ENCODE measurements at places on chromosomes 1 and 21. TPM values are rescaled to one million over a fixed set of nuclear protein-coding genes. Genes with fewer than 3 reads are reported as not detected.

DNA sequence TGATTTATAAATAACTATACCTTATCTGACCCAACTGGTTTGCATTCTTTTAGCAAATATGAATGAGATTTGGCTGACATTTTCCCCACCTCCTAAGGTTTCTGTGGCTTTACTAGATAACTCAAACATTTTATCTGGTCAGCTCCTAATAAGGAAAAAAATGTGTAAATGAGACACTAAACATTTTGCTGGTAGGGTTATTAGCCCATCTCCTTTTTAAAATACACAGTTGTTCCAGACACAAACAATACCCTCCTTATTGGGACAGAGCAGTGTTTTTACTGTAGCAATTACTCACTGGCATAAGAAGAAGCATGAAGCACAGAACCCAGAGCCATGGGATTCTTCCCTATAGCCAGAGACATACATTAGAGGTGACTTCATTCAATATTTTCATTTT lies 53.8 kb upstream of the NUF2 start:
- no peak for DNase-seq
- no peaks in the 10 kb centered on the region for H3K27me3 ChIP-seq
- H3K27ac ChIP-seq, result no peak overlapping the region
- H3K36me3 ChIP-seq, result no peaks in the 10 kb centered on the region
- H3K4me1 ChIP-seq, result no peaks in the 10 kb centered on the region

DNA sequence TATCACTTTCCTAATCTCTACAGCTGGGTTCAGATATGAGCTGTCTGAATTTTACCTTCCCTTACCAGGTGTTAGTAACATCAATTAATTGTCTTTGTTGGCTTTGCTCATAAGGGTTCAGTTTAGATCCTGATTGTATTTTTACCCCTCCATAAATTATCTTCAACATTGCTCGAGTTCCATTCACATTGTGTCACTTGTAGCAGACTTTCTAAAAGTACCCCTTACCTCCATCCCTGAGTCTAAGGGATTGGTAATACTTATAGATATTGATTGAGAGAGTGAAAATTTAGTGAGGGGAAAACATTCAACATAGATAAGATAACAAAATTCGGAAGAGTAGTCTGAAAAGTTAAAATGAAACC lies 7.3 kb downstream of the RASAL2 start:
- no peak overlapping the region for H3K27ac ChIP-seq
- H3K36me3 ChIP-seq, result no peaks in the 10 kb centered on the region
- DNase-seq, result no peak

- H3K27ac ChIP-seq, result no peak overlapping the region
- H3K36me3 ChIP-seq, result no peaks in the 10 kb centered on the region
- no peak for DNase-seq
- H3K4me3 ChIP-seq, result no peak overlapping the region
- H3K4me1 ChIP-seq, result peaks cover 8% of the 10 kb centered on the region
These were observed 45.0 kb upstream of the ADARB1 start for GRCh38 chr21:45029298-45029947.

Gene ACTA1
- 27.4 TPM for polyA plus RNA-seq

GRCh38 chr1:58968360-58968952 lies 184.6 kb upstream of the JUN start:
- peak overlapping the region; percentile 79 for H3K27ac ChIP-seq
- H3K27me3 ChIP-seq, result no peaks in the 10 kb centered on the region
- no peak overlapping the region for H3K4me3 ChIP-seq

GRCh38 chr1:170146720-170147263 lies 1.0 kb downstream of the NTMT2 start:
- no peak overlapping the region for H3K27ac ChIP-seq
- no peaks in the 10 kb centered on the region for H3K27me3 ChIP-seq
- DNase-seq, result no peak
- no peaks in the 10 kb centered on the region for H3K4me1 ChIP-seq
- H3K36me3 ChIP-seq, result no peaks in the 10 kb centered on the region

DNA sequence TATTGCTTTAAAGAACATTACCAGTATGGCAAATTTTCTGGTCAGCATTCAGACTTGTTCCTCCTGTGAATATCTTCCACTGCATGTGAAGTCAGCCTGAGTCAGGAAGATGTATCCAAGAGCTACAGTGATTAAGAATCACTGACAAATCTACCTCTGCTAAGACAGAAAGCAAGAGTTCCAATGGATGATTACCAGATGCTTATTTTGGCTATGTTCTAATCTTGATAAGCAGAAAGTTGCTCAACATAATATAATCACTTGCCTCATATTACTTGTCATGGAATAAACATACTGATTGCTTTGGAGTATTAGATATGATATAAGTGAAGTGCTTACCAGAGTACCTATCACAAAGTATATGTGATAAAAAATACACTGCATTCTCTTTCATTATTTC lies 738.1 kb downstream of the ADGRL2 start:
- no peak for DNase-seq
- no peak overlapping the region for H3K4me3 ChIP-seq
- H3K4me1 ChIP-seq, result no peaks in the 10 kb centered on the region
- no peaks in the 10 kb centered on the region for H3K36me3 ChIP-seq

Gene COL24A1
- polyA plus RNA-seq, result not detected

DNA sequence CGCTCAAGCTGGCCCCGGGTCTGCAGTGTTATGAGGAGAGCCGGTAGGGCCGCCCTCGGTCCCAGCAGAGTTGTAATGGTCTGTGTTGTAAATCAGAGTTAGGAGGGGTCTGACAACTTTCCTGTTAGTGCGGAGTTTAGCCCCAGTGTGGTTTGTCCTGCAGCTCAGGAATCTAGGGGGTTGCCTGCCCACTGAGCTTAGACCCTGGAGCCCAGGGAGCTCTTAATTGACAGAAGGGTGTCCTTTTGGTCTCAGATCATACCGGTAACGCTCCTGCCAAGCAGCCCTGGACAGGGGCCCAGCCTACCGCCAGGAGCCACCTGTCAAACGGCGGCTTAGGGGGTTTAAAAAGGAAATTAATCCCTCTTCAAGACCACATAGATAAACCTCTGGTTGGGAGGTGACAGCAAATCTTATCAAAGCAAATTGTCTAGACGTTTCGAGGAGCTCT lies 164.4 kb downstream of the DYRK1A start:
- no peak overlapping the region for H3K27ac ChIP-seq
- no peaks in the 10 kb centered on the region for H3K4me1 ChIP-seq
- no peaks in the 10 kb centered on the region for H3K36me3 ChIP-seq
- no peak overlapping the region for H3K4me3 ChIP-seq
- DNase-seq, result no peak
- H3K27me3 ChIP-seq, result peaks cover 4% of the 10 kb centered on the region

- no peak overlapping the region for H3K4me3 ChIP-seq
- H3K27me3 ChIP-seq, result no peaks in the 10 kb centered on the region
- peaks cover 24% of the 10 kb centered on the region for H3K4me1 ChIP-seq
These were observed 2.9 kb upstream of the DIP2A start for GRCh38 chr21:46455575-46456385.

GRCh38 chr1:2089051-2089450 lies 38.8 kb downstream of the PRKCZ start:
- peaks cover 13% of the 10 kb centered on the region for H3K4me1 ChIP-seq
- DNase-seq, result no peak
- no peaks in the 10 kb centered on the region for H3K27me3 ChIP-seq

GRCh38 chr1:6823793-6824192 lies 38.5 kb downstream of the CAMTA1 start:
- peaks cover 17% of the 10 kb centered on the region for H3K4me1 ChIP-seq
- no peaks in the 10 kb centered on the region for H3K36me3 ChIP-seq
- peak; percentile 75 for DNase-seq
- H3K27me3 ChIP-seq, result no peaks in the 10 kb centered on the region
- peak overlapping the region; percentile 41 for H3K27ac ChIP-seq
- no peak overlapping the region for H3K4me3 ChIP-seq

Gene TIE1
- 27.3 TPM for polyA plus RNA-seq

GRCh38 chr1:40798366-40799281 lies 15.0 kb downstream of the KCNQ4 start:
- H3K4me1 ChIP-seq, result peaks cover 20% of the 10 kb centered on the region
- H3K4me3 ChIP-seq, result no peak overlapping the region
- H3K27me3 ChIP-seq, result no peaks in the 10 kb centered on the region
- no peak overlapping the region for H3K27ac ChIP-seq
- no peaks in the 10 kb centered on the region for H3K36me3 ChIP-seq

Gene PTAFR
- 1.9 TPM for polyA plus RNA-seq

DNA sequence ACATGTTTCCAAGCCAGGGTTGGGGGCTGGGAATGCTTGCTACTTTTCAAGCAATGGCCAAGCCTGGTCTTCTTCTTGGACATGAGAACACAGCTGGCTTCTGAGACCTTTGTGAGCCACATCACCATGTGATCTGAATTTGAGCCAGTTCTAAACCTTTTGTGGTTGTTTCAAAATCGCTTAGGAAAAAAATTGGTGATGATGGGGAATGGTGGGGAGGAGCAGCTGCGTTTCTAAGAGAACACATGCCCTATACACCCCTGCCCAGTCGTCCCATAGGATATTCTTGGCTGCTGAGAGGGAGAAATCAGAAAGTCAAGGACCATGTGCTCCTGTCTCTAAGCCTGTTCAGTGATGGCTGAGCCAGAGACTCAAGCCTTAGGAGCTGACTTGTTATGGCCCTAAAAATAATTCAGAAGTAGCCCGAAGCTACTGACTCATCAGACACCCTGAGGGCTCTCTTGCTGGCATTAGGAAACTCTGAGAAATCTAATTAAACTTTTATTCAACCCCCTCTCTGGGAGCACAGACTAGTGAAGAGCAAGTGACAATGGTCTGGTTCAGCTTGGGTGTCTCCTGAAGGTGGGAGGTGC lies 30.5 kb downstream of the CCDC185 start:
- no peak overlapping the region for H3K4me3 ChIP-seq
- DNase-seq, result no peak
- no peaks in the 10 kb centered on the region for H3K27me3 ChIP-seq

Gene PIK3R3
- 4.2 TPM for polyA plus RNA-seq

GRCh38 chr1:35488336-35488735 lies 68.9 kb downstream of the KIAA0319L start:
- no peak overlapping the region for H3K4me3 ChIP-seq
- no peaks in the 10 kb centered on the region for H3K27me3 ChIP-seq
- peaks cover 5% of the 10 kb centered on the region for H3K36me3 ChIP-seq
- peak overlapping the region; percentile 74 for H3K27ac ChIP-seq
- H3K4me1 ChIP-seq, result peaks cover 3% of the 10 kb centered on the region

DNA sequence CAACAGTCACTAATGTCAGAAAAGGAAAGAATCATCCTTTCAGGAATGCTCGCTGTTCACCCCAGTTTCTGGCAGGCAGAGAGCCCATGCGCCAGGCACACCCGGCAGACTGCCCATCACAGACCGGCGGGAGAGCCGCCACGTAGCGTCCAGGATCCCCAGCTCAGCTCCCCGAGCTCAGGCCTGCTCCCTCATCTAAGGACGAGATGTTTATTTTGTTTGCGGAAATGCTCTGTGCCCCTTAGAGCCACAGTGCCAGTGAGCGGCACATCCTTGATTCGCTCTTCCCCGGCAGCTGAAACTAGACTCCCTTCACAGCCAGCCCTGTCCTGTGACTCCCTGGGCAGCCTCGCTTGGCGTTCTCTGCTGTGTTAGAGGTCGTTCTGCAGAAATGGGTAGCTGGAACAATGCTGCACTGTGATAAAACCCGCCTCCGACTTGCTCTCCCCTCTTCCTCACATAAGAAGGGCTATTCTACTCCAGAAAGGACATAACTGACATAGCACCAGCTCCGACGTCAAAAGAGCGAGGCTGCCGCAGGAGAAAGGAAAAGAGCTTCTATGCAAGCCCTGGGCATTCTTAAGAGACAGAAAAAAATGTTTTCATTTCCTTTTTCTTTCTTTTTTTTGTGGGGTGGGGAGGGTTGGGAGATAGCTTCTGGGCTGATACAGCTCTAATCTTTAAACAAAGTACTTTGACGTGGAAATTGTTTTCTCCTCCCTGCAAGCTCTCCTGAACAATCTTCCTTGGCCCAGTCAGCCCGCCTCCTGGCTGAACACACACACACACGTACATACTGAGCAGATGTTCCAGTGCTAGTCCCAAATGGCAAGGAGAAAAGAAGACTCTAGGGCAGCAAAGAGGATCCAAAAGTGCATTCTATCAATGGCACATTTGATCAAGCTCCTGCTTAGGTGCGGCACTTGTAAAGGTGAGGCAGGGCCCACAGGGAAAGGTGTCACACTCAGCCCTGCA lies 37.2 kb downstream of the MRAP start:
- H3K4me1 ChIP-seq, result no peaks in the 10 kb centered on the region
- no peak overlapping the region for H3K27ac ChIP-seq
- H3K4me3 ChIP-seq, result no peak overlapping the region
- H3K27me3 ChIP-seq, result no peaks in the 10 kb centered on the region

Gene CHIA
- polyA plus RNA-seq, result not detected

GRCh38 chr1:180765151-180765550 lies 133.3 kb downstream of the XPR1 start:
- H3K36me3 ChIP-seq, result no peaks in the 10 kb centered on the region
- no peak overlapping the region for H3K4me3 ChIP-seq
- H3K27me3 ChIP-seq, result no peaks in the 10 kb centered on the region

Gene LCE1C
- polyA plus RNA-seq, result not detected

DNA sequence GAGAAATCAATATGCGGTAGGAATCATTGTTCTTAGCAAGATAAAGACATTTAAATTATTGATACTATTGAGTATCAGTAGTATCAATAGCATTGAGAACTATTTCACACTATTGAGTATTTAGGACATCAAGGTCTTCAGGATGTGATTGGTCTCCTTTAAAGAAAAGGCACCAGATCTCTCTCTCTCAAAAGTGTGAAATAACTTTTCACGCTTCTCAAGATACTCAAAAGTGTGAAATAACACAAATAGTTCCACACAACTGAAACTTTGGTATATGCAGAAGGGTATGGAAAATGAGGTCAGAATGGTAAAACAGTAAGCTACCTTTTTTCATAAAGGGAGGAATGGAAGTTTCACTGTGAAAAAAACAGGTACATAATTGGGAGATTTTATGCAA lies 6.7 kb upstream of the PYHIN1 start:
- H3K27me3 ChIP-seq, result no peaks in the 10 kb centered on the region
- no peak overlapping the region for H3K27ac ChIP-seq
- no peaks in the 10 kb centered on the region for H3K36me3 ChIP-seq
- no peaks in the 10 kb centered on the region for H3K4me1 ChIP-seq
- no peak overlapping the region for H3K4me3 ChIP-seq

DNA sequence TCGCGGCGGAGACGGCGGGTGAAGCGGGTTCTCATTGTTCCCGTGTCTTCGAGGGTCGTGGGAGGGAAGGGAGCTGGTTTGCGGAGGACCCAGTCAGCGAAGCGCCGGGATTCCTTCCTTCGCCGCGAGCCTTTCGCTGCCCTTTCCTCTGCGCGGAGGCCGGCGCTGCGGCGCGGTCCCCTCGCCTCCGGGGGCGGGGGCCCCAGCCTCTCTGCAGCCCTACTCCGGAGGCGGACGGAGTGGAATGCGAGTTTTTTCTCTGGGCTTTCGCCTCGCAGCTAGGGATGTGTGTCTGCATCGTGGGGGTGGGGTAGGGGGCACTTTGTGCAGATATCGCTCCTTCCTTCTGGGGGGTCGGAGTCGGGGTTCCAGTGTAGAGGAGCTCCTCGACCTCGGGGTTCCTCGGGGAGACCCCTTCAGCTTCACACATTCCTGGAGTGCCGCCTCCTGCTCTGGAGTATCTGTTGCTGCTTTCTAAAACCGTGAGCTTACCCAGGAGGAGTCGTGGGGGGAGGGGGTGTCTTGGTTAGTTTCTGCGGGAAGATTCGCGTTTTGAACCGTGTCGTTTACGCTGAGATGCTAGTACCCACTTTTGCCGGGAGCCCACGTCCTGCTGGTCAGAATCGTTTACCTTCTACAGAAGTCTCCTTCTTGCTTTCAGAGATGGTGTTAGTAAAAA lies 595 bp downstream of the RNF2 start:
- peak; percentile 26 for DNase-seq
- H3K4me1 ChIP-seq, result peaks cover 2% of the 10 kb centered on the region
- H3K36me3 ChIP-seq, result no peaks in the 10 kb centered on the region
- H3K27ac ChIP-seq, result peak overlapping the region; percentile 59

Gene MTARC2
- 93.5 TPM for polyA plus RNA-seq
